ENCODE measurements at places on chromosomes 16 and 17. TPM values are rescaled to one million over a fixed set of nuclear protein-coding genes. Genes with fewer than 3 reads are reported as not detected.

DNA sequence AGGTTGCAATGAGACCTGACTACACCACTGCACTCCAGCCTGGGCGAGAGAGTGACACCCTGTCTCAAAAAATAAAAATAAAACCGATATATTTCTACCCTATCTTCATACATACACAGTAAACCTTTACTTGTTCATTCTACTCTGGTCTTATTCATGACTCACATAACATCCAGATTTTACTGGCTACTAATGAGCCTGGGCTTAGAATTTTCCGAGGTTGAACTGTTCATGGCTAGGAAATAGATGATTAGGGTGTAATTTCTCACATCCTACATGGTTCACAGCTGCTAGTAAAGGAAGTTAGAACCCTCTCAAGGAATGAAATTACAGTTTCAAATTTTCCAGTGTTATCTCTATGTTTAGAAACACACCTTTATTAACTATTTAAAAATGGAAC lies 14.7 kb downstream of the GSPT1 start:
- DNase-seq, result no peak

DNA sequence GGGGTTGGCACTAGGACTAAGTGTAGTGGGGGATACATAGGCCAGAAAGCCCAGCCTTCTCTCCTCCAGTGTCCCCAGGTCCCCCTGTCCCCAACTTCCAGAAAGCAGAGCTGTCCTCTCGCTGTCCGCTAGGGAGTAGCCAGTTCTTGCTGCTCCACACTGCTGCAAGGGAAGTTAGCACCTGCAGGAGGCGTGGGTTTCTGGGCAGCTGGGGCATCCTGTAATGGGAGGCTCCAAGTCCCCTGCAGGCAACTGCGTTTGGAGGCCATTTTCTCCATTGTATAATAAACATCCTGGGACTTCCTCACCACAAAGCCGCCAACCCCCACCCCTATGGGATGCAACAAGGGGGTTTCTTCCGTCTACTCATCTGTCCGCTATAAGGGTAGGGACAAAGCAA lies 1.7 kb downstream of the RPRML start:
- DNase-seq, result no peak

- DNase-seq, result no peak
Measured at GRCh38 chr16:64846966-64847365, 274.9 kb downstream of the CDH11 start.

DNA sequence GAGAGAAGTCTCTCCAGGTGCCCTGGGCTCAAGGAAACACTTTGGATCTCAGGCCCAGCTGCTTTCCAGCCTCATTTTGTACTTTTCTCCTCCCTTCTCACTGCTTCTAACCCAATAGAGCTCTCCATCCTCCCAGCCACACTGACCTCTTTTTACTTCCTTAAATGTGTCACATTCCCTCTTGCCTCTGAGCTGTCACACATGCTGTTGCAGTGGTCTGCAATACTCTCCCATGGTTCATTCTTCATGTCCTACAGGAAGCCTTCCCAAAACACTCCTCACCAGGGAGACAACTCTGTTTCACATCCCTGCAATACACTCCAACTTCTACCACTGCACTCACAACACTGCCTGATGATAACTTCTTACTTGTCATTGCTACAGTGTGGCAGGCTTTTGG lies 242.1 kb upstream of the DYNLRB2 start:
- no peak for DNase-seq

DNA sequence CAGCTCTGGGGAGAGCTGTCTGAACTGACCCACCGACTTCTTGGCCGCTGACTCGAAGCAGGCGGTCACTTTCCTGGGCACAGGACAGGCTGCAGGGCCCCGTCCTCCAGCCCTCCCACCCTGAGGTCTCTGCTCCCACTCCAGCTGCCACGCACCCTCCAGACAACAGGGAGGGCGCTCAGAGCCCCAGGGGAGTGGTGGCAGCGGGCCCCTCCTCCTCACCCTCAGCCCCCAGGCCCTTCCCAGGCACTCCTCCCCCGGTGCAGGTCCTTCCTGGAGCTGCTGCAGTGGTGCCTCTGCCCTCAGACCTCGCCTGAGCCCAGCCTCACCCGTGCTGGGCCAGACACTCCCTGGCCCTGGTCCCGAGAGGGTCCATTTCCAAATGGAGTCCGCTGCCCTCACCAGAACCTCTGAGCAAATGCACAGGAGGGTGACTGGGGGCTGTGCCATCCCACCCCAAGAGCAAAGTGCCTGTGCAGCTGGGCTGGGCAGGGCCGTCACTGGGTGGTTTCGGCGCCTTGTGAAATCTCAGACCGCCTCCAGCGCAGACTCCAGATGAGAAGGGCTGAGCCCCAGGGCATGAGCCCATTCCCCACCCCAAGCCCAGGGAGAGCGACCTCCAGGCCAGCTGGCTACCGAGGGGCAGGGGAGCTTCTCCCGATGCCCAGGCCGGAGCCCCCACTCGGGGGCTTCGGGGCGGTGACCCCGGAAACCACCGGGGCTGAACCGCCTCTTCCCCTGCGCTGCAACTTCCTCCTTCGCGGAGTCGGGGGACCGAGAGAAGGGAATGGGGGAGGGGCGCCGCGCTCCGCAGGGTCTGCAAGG lies 717 bp downstream of the CYBA start:
- peak; percentile 84 for DNase-seq

- no peak for DNase-seq
Measured at GRCh38 chr17:37813751-37814150, 68.9 kb upstream of the HNF1B start.

TBC1D24 gene
- 43.7 TPM for total RNA-seq

DNA sequence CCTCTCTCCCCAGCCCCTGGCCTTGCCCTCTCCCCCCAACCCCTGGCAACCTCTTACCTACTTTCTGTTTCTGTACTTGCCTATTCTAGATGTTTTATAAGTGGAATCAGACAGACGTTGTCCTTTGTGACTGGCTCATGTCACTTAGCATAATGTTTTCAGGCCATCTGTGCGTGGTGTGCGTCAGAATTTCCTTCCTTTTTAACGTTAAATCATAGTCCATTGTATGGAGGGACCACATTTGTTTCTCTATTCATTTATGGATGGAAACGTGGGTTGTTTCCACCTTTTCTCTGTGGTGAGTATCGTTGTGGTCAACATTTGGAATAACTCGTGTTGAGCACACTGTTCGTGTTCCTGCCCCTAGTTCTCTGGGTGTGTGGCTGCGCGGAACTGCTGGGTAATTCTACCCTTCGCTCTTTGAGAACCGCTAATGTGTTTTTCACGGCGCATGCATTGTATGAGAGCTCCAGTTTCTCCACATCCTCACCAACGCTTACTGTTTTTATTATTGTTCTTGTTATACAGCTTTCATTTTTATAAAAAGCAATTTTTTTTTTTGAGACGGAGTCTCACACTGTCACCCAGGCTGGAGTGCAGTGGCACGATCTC lies 26.3 kb downstream of the ACTG1 start:
- DNase-seq, result no peak

GRCh38 chr16:27374804-27375425 lies 27.1 kb upstream of the IL21R start:
- peak; percentile 79 for DNase-seq

NATD1 gene
- 19.5 TPM for total RNA-seq

GRCh38 chr17:41395611-41396010 lies 1.8 kb downstream of the KRT31 start:
- no peak for DNase-seq

CDR2L gene
- total RNA-seq, result 21.8 TPM

ZG16B gene
- not detected for total RNA-seq

GRCh38 chr16:57000271-57001025 lies 11.1 kb downstream of the NLRC5 start:
- no peak for DNase-seq

RAB26 gene
- total RNA-seq, result 0.67 TPM

RPS6KB1 gene
- total RNA-seq, result 34.9 TPM

DNA sequence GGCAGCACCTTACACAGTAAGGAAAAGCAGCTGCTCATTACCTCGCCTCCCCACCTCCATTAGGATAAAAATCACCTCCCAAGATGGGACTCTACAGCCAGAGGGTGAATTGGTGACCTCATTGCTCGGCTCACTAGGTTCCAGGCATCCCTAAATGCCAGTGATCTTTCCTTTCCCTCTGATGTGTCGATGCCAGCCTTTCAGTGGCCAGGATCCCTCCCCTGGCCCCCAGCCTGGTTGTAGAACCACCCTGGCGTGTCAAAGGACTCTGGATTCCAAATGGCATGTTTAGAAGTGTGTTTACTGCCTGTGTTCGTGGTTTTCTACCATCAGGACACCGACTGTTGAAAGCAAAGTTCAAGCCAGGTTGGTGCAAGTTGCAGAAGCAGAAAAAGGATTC lies 72.1 kb upstream of the LYRM9 start:
- no peak for DNase-seq

GRCh38 chr16:83356266-83356665 lies 451.5 kb upstream of the HSBP1 start:
- no peak for DNase-seq

TLCD3A gene
- total RNA-seq, result 11.9 TPM

DNA sequence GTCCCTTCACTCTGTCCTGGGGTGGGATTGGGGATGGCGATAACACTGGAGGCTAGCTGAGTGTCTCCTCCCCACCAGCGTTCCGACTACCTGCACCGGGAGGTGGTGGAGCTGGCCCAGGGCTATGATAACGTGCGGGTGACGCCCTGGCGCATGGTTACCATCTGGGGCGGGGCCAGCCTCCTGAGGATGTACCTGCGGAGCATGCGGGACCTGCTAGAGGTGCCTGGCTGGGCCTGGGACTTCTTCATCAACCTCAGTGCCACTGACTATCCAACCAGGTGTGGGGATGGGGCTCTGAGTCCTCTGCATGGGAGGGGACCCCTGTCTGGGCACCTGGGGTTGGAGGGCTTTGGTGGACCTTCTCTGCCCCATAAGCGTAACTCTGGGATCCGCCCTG lies 8.8 kb downstream of the XYLT2 start:
- DNase-seq, result peak; percentile 39

GRCh38 chr17:44606658-44607057 lies 49.4 kb downstream of the FZD2 start:
- no peak for DNase-seq

DNA sequence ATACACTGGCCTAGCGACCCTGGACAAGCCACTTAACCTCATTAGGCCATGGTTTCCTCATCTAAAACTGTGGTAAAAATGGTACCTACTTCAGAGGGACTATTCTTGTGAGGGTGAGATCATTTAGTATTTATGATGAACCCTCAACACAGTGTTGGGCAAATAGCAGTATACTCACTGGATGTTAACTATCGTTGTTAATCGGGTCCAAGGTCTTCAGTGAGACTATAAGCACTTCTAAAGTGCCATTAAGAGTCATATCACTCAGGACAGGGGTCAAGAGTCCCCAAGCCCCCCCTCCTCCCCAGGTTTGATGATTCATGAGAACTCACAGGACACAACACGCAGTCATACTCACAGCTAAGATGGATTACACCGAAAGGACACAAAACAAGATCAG lies 11.0 kb downstream of the TK2 start:
- no peak for DNase-seq

GSG1L gene
- total RNA-seq, result 1.6 TPM

DNA sequence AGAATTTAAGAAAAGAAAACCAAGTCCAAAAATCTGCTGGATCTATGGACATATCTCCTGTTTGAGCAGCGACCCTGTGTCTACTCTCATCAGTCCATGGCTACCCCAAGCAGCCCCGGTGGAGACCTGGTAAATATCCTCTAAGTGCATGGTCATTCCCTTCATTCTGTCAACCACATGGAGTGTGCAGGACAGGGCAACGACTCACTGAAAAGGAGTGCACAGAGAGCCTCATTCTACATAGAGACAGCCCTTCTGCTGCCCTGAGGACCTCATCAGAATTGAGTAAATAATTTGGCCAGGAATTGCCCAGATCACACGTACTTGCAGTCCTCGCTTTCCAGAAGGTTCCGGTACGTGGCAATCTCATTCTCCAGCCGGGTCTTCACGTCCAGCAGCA lies 3.0 kb downstream of the KRT38 start:
- DNase-seq, result no peak

DNA sequence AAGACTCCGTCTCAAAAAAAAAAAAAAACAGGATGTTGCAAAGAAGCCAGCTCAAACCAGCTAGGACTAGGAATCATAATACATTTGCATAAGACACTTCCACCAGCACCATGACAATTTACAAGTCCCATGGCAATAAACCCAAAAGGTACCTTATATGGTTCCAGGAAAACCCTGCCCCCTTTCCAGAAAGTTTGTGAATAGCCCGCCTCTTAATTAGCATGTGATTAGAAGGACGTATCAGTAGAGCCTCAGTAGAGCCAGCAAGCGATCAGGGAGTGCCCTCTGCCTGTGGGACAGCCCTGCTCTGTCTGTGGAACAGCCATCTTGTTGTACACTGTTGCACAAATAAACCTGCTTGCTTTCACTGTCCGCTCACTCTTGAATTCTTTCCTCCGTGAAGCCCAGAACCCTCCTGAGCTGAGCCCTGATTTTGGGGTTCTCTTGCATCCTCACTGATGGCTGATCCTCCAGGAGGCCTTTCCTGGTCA lies 14.0 kb downstream of the NUPR1 start:
- no peak for DNase-seq

- DNase-seq, result no peak
Measured at GRCh38 chr17:78605429-78605828, 28.2 kb upstream of the DNAH17 start.

DNA sequence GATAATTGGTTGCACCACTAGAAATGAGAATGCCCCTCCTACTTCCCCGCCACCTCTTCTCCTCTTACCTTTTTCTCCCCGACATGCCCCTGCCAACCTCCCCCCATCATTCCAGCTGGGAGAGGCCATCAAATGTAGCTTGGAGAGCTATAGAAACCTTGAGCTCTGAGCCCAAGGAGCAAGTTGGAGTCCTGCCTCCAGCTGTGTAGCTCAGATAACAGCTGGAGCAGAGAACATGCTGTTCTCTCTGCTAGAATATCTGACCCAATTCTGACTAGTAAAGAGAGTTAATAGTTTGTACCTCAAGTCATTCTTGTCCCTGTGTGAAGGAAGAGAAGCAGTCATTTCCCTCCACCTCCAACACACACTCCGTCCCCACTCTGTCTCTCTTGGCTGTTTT lies 490.3 kb downstream of the MAF start:
- DNase-seq, result no peak

OR4D1 gene
- not detected for total RNA-seq

ETV4 gene
- total RNA-seq, result 4.0 TPM

GRCh38 chr17:50966163-50966666 lies 100.1 kb upstream of the TOB1 start:
- no peak for DNase-seq

SCGB1C2 gene
- not detected for total RNA-seq

GRCh38 chr16:57480754-57481230 lies 5.5 kb downstream of the DOK4 start:
- no peak for DNase-seq

DNA sequence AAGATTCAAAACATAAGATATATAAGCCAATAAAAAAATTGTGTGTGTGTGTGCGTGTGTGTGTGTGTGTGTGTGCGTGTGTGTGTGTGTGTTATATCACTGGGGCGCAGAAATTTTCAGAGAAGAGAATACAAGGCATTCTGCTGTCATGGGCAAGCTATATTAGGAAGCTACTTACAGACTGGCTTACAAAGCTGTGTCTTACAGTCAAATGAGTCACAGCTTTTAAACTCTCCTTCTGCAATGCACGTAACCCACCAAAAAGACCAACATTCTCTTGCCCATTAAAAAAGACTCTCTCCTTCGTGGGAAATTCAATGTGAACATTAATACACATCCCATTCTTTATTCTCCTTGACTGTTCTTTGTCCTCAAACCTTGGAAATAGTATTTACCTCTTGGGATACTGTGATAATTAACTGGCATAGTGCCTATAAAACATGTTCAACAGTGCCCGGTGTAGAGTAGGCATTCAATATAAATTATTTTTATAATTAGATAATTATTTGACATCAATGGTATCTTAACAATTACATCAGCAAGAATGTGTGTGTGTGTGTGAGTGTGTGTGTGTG lies 860.4 kb upstream of the SOX9 start:
- no peak for DNase-seq

GRCh38 chr17:64506576-64507412 lies at the start of gene CEP95:
Gene CEP95, plus strand, starts transcription at chr17:64506977. Its CDS starts 121 bp downstream, at chr17:64507098.
- peak; percentile 98 for DNase-seq

CCL17 gene
- total RNA-seq, result 15.5 TPM

SLC6A4 gene
- 72.9 TPM for total RNA-seq

Data from upper lobe of right lung (tissue), 1 donor.